ENCODE measurements at places on chromosomes 11 and 22.

DNA sequence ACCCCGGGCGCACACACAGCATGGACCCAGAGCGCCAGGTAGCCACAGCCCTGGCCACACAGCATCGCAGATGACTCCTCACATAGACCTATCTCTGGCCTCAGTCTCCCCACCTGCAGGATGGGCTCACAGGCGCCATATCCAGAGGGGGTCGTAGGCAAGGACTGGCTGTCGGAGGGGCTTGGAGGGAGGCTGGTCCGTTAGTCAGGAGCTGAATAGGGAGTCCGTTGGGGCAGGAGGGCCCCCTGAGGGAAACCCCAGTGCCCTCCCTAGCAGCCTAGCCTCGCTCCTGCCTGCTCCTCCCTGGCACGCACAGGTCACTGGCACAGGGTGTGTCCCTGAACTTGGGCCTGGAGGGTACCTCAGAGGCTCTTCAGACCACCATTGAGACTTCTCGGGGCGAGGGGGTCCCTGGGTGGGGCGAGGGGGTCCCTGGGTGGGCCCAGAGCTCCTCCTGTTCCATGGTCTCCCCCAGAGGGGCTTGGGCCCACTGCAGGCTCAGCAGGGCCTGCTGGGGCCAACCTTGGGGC lies 2.0 kb downstream of the PLXNB2 start:
- DNase-seq = no peak

GRCh38 chr11:112467721-112468120 lies 207.1 kb upstream of the PLET1 start:
- DNase-seq = no peak

GRCh38 chr11:19087658-19088057 lies 27.1 kb upstream of the MRGPRX2 start:
- no peak for DNase-seq

DNA sequence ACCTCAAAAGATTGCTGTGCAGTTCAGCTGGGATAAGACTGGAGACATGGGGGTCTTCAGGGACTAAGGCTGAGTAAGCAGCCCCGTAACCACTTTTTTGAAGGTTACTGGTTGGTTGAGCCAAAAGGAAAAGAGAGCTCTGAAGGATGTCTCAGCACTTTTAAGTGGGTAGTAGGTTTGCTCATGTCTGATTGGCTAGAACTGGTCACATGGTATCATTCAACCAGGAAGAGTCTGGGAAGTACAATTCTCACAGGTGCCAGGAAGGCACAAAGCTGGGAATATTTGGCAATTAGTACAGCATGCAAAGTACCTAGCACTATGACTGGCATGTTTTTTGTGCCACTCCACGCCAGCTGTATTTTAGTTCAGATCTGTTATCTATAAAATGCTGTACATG lies 58.1 kb downstream of the SNX19 start:
- DNase-seq = no peak

DNA sequence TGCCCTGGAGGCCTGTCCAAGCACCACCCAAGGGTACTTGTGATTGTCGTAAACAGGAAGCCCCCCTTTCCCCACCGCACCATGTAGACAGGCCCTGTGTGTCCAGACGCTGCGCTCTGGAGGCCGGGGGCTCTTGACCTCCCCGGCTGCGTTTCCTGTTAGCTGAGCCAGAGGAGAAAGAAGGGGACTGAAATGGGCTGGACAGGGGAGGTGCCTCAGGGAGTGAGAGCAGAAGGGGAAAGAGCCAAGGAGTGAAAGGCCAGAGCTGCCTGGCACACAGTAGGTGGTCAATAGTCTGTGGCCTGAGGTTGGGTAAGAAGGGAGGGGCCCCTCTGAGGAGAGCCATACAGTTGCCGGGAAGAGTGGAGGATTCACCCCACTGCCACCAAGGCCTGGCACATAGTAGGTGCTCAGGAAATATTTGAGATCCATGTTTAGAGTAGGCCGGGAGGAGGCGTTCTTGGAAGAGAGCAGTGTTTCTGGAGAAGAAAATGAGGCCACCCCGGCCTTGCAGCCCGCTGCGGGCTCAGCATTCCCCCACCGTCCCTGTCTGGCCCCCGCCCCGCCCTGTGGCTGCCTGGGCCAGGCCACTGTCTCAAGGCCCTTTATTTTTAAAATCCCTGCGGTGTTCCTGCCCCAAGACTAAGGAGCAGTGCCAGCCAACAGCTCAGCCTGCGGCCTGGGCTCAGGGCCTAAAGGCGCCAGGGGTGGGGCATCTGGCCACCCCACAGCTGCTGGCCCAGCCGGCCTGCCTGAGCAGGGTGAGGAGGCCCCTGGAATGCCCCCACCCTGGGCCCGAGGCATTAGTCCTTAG lies 13.6 kb upstream of the CDC42EP1 start:
- DNase-seq = no peak

DNA sequence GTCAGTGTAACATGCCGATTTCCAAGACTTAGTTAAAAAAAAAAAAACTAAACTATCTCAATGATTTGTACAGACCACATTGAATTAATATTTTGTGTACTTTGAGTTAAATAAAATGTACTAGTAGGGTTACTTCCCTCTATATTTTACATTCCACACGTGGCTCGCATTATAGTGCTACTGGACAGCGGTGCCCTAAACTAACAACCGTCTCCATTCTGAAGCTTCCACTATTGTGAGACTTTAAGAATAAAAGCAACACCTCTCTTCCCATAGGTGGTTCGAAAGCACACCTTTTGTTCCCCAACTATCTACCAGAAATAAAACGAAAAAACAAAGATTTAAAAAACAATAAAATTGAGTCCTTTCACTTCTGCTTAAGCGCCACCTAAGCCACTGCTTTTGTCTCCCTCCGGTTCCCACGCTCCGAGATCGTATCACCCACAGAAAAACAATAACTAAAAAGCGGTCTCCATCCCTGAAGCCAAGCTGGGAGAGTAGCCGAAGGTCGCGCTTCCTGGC lies 380 bp upstream of the TTC17 start:
- no peak for DNase-seq

GRCh38 chr11:16193897-16194381 lies 162.4 kb downstream of the SOX6 start:
- no peak for DNase-seq

DNA sequence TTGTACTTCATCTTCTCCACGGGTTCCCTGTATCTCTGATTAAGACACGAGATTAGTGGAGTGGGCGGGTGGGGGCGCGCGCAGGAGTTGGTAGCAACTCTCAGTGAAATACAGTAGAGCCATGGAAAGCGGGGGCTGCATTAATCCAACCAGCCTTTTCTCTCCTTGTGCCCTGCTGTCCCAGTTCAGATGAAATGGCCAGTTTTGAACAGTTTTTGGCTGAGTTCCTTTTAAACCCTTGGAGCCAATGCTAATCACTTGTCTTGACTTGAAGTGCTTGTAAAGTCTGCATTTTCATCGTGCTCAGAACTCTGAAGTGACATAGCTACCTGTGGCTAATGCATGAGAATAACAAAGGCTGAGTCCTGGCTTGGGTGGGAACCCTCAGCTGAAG lies 734 bp upstream of the TMEM123 start:
- no peak for DNase-seq

DNA sequence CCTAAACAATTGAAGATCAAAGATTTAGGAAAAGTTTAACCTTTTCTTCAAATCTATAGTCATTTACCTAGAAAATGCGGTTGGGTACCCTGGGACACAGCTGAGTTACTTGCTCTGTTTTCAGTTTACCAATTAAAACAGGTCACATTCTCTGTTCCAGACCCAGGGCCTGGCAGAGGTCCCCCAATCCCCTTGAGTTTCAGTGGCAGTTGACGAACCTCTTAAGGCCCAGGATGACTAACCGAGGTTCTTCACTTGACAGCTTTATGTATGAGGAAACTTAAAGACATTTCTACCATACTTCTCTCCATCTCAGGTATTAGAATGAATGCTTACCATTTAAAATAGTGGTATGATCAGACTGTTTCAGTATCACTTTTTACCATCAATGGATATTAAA lies 16.3 kb downstream of the LDHAL6A start:
- no peak for DNase-seq

GRCh38 chr11:73856031-73856567 lies 20.5 kb downstream of the COA4 start:
- DNase-seq = no peak

- no peak for DNase-seq
Measured at GRCh38 chr11:35515224-35515623, 10.2 kb downstream of the PAMR1 start.

DNA sequence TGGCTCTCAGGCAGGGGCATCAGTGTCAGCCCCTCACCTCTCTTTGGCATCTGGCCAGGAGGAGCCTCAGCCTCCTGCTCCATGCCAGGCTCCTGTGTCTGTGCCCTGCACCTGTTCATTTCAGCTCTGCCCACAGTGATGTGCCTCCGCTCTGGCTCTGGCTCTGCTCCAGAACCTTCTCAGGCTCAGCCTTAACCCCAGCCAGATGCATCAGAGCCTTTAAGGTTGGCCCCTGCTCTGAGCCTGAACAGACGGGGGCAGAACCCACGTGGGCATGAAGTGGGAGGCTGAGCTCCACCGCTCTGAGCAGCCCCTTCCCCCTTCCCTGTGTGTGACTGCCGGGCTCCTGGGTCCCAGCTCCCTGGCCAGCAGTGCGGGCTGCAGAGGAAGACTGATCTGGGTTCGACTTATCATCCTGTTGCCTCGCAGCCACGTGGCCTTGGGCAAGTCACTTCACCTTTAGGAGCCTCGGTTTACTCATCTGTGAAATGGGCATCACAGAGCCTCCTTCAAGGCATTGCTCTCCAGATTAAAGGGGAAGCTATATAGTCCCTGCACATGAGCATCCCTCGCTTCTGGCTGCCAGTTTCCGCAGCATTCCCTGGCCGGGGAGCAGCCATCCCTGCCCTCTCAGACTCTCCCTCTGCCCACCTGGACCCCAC lies 44.7 kb upstream of the RTL6 start:
- DNase-seq = no peak

- DNase-seq = no peak
Measured at GRCh38 chr22:29762263-29762662, 4.5 kb downstream of the ZMAT5 start.

DNA sequence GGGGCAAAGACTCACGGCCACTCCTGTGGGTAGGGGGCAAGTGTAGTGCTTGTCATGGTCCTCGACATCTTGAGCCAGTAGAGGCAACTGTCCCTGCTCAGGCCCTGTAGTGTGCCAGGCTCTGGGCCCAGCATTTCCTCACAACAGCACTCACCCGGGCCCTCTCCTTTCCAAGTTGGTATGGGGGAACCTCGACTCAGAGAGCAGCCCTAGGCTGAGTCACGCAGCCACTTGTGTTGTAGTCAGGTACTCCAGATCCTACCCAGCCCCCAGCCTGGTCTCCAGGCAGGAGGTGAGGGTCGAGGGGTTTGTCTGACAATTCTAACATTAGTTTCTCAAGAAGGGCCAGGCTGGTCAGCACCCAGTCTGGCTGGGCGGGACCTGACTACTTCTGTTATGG lies 4.1 kb downstream of the RELT start:
- DNase-seq = no peak

DNA sequence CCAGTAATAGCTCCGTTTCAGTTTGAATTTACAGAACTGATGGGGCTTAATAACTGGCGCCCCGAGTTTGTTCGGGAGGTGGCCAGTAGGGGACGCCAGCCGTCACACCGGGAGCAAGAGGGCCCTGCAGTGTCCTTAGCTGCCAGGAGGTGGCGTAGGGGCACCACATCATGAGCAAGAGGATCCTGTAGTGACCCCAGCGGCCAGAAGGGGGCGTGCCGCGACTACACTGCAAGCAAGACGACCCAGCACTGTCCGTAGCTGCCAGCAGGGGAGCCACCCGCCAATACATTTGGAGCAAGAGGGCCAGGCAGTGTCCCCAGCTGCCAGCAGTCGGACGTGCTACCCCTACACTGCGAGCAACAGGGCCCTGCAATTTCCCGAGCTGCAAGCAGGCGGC lies 663.7 kb upstream of the B3GAT1 start:
- no peak for DNase-seq

GRCh38 chr22:45537734-45538181 lies 35.1 kb downstream of the FBLN1 start:
- DNase-seq = no peak

DNA sequence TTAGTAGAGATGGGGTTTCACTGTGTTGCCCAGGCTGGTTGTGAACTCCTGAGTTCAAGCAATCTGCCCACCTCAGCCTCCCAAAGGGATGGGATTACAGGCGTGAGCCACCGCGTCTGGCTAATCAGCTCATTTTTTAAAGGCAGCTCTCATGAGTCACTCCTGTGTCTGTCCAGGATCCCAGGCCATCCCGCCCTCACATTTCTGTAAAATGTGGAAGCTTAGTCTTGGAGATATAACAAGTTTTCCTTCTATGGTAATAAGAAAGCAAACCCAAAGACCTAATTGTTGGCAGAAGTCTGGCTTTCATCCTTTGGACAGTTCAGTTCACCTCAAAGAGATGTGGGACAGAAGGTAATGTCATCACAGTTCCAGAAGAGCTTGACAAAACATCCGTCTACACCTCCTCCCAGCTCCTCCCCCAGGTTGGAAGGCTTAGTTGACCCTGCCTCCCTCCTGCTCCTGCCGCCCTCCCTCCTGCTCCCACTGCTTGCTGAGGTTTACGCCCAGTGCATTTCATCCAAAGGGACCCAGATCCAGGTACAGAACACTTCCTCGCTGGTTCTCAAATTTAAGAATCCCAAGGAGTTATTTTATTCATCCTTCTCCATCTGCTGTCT lies 6.4 kb downstream of the DRD2 start:
- no peak for DNase-seq

GRCh38 chr11:120079750-120080610 lies 57.9 kb downstream of the TRIM29 start:
- DNase-seq = no peak

DNA sequence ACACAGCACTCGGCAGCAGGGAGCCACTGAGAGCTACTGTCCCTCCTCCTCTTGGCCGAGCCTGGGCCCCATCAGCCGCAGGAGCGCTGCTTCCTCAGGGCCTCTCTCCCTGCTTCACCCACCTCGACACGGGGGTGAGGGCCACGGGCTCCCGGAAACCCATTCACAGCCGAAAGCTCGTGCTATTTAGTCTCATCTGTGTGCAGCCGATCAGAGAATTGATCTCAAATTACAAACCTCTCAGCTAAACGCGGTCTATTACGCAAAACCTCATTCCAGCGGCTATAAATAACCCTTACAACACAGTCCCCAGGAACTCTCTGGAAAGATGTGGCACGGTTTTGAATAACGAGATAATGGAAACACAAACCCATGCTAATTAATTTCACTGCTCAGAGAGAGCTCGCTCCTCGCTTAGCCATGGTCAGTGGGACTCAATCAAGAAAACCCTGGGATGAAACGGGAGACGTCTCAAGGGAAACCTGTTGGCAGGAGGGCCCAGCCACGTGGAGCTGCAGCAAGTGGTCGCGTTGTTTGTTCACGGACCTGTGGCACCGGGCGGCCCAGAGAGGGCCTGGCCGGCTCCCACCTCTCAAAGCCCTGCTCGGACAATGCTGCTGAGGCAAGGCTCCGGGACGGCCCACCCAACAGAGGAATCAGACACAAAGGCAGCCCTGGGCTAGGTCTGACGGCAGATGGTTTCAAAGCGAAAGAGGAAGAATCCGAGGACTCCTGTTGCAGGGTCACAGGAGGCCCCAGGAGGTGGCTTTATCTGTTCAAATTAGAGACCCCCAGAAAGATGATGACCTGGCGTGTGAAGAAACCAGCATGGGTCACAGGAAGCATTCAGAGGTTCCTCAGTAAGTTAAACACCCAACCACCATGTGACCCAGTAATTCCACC lies 210.5 kb downstream of the CTTN start:
- DNase-seq = no peak

GRCh38 chr11:65822776-65823528 lies 10.8 kb upstream of the SNX32 start:
- DNase-seq = no peak

GRCh38 chr11:128921793-128922192 lies 20.9 kb downstream of the TP53AIP1 start:
- DNase-seq = no peak

- no peak for DNase-seq
Measured at GRCh38 chr22:37674951-37675929, at the start of gene LGALS1. Gene LGALS1 (plus strand): TSS chr22:37675636. CDS start chr22:37675703, 67 bp downstream.
